ENCODE measurements at places on chromosomes 13 and 19.

DNA sequence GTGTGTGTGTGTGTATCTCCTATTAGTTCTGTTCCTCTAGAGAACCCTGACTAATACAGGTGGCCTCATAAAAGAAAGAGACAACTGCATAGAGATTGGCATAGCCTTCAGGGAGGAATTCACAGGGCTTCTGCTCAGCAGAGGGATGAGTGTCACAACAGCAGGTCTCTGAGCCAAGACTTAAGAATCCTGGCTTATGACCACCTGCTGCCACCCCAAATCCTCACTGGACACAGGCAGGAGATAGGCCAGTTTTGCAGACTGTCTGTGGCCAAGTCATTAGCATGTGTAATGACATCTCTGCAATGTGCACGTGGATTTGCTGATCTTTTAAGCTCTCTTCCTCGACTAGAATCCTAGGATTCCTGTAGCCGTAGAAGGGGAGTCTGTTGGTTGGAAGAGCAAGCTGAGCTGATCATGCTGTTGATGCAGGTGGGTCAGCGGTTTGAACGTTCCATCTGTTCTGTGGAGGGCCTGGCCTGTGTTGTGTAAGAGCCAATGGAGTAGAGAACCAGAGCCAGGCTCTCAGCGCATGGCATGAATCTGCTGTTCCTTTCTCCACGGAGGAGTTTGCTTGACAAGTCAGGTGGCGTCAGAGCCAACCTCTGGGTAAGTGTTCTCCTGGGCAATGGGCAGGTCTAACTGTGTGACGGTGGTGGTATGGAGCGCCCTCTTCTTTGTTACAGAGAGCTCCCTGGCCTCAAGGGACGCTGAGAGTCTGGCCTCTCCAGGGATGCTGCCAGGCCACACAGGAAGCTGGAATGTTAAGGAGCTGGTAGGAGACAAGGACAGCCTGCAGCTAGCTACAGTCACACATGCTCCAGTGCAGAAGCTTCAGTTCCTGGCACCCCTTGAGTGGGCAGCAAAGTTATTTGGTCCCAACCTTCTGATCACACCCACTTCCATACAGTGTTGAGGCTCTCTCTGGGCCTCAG, 503.1 kb downstream of the FOXO1 start:
- DNase-seq = no peak

DNA sequence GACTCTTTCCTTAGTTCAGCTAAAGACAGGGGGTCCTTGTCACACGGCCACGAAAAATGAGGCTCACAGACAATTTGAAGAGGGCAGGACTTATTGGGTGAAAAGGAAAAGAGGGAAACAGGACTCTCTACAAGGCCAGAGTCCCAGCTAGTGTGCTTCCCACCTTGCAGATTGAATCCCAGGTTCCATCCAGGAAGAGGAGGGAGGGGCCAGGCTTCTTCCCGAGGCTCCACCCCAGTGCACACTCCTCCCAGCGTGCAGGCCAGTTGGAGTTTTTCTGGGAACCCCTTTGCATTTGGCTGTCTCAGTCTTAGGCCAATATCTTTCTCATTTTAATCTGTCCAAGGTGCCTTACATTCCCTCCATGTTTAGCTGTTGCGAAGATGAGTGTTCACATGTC, 106.8 kb downstream of the DNAJC3 start:
- DNase-seq = no peak

DNA sequence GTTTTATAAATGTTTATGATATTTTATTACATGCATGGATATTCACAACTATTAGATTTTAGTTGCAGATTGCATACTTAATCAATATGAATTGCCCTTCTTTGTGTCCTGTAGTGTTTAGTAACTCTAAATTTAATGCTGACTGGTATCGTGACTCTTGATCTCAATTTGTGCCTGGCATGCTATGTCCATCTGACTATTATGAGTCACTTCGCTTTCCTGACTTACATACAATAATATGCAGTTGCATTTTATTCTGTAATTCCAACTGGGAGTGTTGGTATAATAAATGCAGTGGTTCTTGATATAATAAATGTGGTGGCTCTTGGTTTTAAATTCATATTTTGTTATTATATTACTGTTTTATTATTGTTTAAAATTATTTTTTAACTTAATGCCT, 277.5 kb downstream of the LIG4 start:
- DNase-seq = no peak

DNA sequence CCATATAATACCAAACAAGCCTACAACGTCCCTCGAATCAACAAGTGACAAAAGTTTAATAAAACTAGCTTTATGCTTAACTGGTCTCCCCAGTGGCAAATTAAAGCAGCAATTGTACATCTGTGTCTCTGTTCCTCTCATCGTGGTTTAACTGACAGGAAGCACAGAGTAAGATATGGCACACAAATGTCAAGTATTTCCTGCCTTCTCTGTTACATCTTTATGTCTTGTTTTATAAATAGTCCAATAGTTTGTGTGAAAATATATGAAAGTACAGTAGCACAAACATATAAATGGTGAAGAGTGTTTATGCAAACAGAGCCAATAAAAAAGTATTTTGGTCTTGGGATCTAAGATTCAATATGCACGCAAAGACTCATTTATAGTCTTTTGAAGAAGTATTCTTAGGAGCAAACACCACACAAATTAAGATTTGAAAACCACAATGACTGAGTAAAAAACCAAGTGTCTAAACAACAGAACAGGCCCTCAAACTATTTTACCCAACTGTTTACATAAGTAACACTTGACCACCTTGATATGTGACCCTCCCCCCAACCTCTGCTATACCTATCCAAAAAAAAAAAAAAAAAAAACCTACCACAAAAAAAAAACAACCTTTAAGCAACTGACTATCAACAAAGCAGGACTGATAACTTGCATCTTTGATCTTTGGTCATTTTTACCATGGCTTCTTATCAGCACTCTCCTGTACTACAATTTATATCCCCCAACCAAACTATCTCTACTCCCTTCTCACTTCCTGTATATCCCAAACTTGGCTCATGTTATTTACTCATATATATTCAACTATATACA, 14.0 kb downstream of the ELF1 start:
- no peak for DNase-seq

GRCh38 chr13:37953696-37954095, 84.1 kb upstream of the TRPC4 start:
- DNase-seq = no peak

DNA sequence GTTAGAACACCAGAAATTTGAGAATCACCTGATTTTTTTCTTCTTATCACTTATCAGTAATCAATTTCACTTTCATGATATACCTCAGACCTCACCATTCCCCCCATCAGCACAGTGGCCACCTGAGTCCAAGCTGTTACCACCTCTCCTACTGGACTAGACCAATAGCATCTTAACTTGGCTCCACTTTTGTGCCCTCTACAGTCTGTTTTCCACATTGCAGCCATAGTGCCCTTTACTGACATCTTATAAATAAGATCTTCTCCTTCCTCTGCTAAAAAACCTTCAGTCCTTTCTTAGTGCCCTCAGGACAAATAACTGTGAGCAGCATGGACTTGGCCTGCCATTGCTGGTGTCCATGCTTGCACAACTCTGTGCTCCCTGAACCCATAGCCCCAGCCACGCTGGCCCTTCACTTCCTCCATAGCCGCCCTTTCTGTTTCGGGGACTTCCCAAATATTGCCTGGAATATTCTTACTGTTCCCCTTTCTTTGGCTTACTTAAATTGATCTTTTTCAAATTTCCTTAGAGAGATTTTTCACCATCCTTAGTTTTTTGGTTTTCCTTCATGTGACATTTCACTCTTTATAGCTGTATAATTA, 380.8 kb downstream of the LMO7 start:
- no peak for DNase-seq

DNA sequence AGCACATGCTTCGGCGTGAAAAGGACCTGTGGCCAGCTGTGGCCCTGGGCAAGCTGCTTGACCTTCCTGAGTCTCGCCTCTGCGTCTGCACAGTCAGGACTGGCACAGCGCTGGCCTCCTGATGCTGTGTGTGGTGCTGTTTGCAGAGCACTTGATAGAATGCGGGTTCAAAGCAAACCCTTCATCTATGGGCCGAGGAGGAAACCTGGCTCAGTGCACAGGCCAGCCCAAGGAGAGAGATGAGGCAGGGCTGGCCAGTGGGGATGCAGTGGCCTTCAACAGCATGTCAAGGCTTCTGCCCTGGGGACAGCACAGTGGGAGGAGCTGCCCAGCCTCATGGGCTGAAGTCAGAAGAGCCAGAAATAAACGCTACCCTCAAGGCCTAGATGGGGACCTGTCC, 21.3 kb upstream of the VSTM2B start:
- no peak for DNase-seq

DNA sequence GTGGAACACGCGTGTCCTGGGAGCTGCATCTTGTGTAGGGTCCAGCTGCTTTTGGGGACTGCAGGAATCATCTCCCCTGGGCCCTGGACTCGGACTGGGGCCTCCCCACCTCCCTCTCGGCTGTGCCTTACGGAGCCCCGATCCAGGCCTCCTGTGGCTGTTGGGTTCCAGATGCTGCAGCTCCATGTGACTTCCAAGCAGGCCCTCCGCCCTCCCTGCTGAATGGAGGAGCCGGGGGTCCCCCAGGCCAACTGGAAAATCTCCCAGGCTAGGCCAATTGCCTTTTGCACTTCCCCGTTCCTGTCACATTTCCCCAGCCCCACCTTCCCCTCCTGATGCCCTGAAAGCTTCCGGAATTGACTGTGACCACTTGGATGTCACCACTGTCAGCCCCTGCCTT, 6.2 kb upstream of the PGLS start:
- no peak for DNase-seq

DNA sequence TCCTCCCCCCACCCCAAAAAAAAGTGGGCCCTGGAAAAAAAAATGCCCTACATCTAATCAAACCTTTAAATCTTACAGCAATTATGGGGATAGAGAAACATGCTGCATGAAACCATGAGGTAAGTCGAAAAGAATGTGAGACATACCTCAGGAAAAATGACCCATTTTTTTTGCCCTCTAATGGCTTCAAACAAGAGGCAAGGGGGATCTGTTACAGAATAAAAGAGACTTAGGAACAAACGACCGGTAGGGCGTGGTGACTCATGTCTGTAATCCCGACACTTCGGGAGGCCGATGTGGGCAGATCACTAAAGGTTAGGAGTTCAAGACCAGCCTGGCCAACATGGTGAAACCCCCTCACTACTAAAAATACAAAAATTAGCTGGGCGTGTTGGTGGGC, 8.4 kb downstream of the RGL3 start:
- DNase-seq = no peak

DNA sequence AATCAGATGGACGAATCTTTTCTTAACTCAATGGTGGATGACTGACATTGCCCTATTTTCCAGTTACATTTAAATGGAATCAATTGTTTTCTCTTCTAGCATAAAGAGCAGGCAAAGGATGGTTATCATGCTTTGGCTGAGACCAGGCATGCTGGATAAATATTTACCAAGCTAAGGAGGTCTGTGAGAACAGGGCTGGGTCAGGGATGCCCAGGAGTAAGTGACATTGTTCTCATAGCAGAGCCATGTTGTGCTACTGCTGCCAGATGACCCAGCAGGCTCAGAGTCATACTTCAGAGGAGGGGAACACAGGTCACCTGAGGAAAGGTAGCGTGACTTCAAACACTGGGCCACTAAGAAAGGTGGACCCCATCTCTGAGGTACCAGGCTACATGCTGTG, 116.0 kb upstream of the RNF113B start:
- DNase-seq = no peak

GRCh38 chr13:33615436-33615835, 202.5 kb upstream of the RFC3 start:
- DNase-seq = no peak

- DNase-seq = no peak
Measured at GRCh38 chr19:41434450-41434849, 5.3 kb downstream of the DMAC2 start.

DNA sequence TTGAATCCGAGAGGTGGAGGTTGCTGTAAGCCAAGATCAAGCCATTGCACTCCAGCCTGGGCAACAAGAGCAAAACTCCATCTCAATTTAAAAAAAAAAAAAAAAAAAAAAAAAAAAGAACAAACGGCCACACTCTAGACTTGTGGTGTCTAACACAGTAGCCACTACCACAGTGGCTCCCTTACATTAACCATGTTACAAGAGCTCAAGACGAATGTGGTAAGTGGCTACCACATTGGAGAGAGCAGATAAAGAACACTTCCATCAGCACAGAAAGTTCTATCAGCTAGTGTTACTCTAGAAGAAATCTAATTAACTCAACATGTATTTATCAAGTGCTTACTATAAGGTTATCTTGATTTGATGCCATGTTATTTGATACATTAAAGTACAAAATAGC, 11.5 kb downstream of the XPO4 start:
- no peak for DNase-seq

- DNase-seq = no peak
Measured at GRCh38 chr19:48370955-48371354, 6.8 kb downstream of the SYNGR4 start.

GRCh38 chr19:12794971-12795381, 3.7 kb downstream of the JUNB start:
- no peak for DNase-seq

GRCh38 chr13:37546087-37546486, 52.5 kb downstream of the POSTN start:
- no peak for DNase-seq

DNA sequence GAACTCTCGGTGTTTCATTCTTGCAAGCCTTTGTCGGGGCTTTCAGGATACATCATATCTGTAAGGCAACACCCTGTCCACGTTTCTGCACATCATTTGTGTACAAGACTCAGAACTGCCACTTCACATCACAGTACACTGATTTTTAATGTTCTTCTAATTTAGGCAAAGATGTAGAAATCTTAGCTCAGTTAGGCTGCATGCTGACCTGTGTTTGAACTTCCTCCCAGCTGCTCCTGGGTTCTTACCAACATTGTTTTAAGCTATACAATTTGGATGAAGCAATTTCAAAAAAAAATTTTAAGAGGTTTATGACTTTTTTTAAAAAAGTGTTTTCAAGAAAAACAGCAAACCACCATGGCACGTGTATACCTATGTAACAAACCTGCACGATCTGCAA, 1047.9 kb upstream of the SLC10A2 start:
- no peak for DNase-seq

DNA sequence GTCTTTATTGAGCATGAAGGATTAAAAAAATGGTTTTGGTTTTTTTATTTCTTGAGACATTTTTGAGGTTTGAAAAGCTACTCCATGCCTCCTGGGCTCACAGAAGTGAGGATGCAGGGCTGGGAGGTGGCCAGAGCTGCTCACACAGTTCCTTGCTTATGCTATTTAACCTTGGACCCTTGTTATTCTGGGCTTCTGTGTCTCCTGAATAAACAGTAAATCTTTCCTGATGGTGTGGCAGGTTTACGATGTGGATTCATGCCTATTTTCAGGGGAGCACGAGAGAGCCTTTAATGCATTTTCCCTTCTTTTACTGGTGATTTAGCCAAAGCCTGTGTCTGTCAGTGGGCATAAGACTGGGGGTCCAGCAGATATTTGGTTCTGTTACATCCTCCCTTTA, 34.3 kb upstream of the PCDH8 start:
- no peak for DNase-seq

DNA sequence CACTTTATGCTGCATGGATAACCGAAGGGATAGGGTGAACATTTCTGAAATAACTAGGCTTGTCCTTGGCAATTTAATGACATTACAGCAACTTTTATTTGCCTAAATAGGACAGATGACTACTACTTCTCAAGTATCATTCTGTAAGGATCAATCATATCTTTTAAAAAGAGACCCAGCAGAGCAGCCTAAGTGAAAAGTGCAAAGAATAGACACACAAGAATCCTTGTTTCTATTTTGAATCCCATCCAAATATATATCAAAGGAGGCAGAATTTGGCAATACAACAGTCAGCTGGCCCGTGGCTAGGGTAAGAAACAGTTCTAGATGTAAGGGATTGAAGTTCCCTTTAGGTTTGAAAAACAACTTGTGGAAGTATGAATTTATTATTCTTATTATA, 6.9 kb downstream of the THSD1 start:
- DNase-seq = no peak

- no peak for DNase-seq
Measured at GRCh38 chr19:47497821-47498520, 14.0 kb upstream of the KPTN start.

All from activated CD4-positive, CD25-positive, alpha-beta regulatory T cell treated with anti-CD3 and anti-CD28 coated beads, Interleukin-2, amount 50 U/mL, for 72 hours (primary cell).